Neural crest cell (in vitro differentiated cells): ENCODE measurements at places on chromosomes 12 and 14.

GRCh38 chr14:77180726-77181602 lies 634 bp upstream of the TMEM63C start:
- no peak for DNase-seq

GRCh38 chr14:59086241-59086882 lies 102.1 kb upstream of the DAAM1 start:
- DNase-seq, result no peak

GRCh38 chr14:105495101-105495989 lies 4.3 kb downstream of the TEDC1 start:
- no peak for DNase-seq

- DNase-seq, result no peak
Measured at GRCh38 chr12:94714378-94715114, 64.2 kb upstream of the TMCC3 start.

DNA sequence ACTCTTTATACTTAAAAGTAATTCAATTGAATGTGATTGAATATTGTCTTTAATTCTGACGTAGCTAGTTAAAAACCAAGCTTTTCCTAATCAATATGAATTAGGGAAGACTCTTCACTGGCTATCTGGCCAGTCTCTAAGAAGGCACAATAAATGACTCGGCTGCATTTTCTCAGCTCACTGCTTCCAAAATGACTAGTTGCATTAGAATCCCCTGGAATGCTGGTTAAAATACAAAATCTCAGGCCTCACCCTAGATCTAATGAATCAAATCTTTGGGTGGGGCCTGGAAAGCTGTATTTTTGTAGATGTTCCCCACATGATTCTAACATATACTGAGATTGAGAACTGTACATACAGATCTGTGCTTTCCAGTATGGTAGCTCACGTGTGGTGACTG lies 242.1 kb downstream of the CHST11 start:
- DNase-seq, result no peak

GRCh38 chr14:31937730-31938346 lies 139.3 kb upstream of the ARHGAP5 start:
- no peak for DNase-seq

DNA sequence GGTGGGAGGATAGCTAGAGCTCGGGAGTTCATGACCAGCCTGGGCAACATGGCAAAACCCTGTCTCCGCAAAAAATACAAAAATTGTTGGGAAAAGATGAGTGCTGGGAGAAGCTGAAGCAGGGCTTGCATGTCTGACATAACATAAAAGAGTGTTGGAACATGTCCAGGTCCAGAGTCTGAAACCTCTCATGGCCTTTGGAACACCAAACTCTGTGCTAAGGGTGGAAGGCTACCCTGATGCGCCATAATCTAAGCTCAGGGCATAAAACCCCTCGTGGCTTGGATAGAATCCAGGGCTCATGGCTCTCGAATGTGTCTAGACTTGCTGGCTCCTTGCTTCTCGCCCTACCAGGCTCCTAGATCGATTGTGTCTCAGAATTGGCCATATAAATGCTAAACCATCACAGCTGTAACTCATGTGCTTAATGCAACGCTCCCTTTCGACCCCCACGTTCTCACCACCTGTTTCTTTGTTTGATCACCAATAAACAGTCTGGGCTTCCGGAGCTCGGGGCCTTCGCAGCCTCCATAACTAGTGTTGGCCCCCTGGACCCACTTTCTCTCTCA lies 6.7 kb upstream of the CLEC7A start:
- DNase-seq, result no peak

DNA sequence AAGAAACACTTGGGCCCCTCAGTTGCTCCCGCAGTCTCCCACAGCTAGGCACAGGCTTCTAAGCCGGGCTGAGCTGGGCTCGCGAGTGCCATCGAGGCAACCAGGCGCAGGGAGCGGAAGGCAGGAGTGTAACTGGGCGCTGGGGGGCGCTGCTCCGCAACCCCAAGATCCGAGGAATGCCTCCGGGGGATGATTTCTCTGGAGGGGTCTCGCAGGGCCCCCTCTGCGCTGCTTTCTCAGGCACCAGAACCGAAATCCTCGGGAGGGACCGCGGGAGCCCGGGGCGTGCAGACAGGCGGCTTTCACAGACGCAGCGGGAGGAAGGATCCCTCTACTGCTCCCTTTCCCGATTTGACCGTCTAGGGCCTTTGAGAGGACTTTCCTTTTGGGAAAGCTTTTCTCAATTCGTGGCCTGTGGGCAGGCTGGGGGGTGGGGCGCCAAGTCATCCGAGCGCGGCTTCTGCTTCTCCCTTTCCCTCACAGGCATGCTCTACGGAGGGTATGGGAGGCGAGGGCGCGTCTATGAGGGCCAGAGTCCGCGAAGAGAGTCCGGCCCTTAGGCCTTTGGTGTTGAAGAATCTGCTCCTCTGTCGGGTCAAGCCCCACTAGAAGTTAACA lies 4.3 kb upstream of the NKX2-1 start:
- no peak for DNase-seq

GRCh38 chr14:104103446-104104075 lies 18.1 kb downstream of the ASPG start:
- no peak for DNase-seq

DNA sequence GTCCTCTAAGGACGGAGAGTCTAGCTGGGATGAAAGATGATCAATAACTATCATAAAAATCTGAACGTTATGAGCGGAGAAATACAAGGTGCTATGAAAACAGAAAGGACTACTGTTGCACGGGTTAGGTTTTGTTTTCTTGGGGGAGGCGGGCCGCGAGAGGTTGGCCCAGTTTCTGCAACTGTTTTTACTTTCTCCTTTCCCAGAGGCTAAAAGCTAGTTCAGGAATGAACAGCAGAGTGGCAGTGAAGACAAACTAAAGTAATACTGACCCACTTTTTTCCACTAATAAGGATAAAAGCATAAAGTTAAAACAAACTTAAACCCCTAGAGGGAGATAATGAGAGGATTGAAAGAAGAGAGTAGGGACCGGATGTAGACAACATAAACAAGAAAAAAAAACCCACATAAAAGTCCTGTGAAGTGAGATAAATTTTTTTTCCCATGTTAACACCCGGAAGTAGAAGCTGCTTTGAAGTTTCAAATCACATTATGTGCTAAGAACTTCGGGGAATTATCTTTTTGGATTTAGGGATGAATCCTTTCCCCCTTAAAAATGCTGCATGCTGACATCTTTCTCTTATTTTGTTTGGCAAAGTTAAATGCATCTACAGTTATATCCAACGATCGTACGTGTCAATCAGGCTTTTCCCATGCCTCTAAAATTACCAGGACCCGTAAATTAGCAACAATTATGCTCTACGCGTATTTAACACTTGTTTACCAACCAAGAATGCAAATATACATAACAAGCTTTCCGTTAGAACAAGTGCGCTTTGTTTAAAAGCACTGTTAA lies 1.0 kb upstream of the CDK17 start:
- no peak for DNase-seq

DNA sequence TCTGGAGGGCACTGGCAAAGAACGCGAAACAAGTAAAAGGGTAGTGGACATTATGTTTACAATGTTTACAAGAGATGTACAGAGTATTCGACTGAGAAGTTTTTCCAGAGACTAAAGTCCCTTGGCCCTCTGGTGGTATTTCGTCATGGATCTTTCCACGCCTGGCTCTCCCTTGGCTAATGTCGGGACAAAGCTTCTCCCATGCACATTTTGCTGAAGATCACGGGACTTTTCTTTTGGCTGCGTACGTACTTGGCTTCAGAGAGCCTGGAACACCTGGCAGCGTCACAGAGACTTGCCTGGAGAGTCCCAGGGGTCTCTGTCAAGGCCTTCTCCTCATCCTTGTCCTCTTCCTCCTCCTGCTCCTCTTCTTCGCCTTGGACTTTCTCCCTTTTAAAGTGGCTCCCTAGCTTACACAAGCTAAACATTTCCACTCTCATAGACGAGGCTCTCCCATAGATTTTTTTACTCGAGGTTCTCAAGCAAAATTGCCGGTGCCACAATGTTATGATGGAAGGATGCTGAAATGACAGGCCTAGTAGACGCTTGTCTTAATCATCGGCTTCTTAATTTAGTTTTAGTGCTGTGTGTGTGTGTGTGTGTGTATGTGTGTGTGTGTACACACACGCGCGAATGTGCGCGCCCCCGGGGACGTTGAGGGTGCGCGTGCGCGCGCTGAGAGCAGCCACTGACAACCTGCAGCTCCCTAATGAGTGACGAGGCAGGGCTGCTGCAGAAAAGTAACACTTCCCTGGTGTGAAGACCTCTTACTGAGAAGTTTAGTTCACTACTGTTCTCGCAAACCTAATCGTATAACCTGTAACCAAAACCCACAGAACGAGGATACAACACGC lies 4.9 kb upstream of the FOXG1 start:
- DNase-seq, result no peak

- DNase-seq, result no peak
Measured at GRCh38 chr14:82385048-82385447, 851.4 kb upstream of the SEL1L start.

- no peak for DNase-seq
Measured at GRCh38 chr12:75784591-75784990, 247.0 kb downstream of the PHLDA1 start.

- DNase-seq, result no peak
Measured at GRCh38 chr12:87383680-87384079, 645.5 kb downstream of the C12orf50 start.

- DNase-seq, result no peak
Measured at GRCh38 chr12:107447336-107447735, 238.3 kb upstream of the PWP1 start.

DNA sequence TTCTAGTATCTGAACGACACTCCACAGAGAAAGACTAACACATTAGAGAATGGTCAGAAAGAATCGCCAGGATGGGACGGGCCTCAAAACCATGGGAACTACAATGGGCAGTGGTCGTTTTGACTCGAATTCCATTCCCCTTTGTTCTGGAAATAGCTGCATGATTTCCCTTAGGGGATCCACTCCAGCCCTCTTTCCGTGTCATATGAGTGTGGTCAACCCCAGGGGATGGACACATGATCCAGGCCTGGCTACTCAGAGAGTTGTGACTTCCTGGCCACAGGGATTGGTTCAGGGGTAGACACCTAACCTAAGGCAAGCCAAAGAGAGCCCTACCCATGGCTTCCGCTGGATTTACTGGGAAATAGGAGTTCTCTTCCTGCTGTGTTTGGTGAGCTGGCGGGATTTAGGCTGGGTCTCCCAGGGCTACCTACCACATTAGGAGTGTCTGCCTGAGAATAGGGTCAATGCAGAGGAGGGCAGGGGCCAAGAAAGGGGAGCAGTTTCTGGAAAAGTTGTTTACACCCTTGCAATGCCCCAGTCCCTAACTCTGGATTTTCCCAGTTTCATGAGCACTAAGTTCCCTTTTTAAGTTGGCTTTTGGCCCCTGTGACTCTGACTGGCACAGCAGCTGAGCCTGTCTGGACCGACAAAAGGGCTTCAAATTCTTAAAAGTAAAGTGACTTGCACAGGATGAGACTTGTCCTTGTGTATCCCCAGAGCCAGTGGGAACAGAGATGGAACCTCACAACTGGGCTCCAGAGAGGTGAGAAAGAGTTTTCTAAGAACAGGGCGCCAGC lies 28.1 kb upstream of the GPATCH2L start:
- DNase-seq, result no peak

- DNase-seq, result no peak
Measured at GRCh38 chr14:81392976-81393643, 7.0 kb downstream of the STON2 start.

DNA sequence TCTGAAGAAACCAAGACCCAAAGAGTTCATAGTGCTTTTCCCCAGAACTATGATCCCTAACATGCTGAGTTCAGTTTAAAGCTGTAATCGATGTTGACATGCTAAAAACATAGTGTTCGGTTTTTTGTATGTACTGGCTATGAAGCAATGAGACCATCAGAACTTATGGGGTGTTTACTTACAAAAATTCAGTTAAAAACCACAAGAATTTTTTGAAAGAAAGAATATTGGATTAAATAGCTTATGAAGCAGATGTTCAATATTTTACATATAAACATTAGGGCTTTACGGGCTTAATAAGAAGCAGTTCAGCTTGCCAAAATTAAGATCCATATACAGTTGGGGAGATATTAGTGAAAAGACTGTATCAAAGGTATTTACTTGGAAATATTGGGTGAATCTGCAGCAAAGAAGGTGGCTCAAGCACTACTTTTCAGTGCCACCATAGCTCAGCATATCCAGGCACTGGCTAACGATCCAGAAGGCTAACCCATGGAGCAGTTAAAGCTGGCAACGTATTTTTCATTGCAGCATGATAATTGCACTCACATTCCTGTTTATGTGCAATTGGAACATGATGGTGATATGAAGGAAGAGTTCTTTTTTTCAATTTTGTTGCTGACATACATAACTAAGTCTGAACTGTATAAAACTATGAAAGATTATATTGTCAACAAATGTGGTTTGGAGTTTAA lies 125.9 kb downstream of the EFCAB11 start:
- DNase-seq, result no peak

GRCh38 chr12:76450690-76451089 lies 102.5 kb upstream of the BBS10 start:
- no peak for DNase-seq

DNA sequence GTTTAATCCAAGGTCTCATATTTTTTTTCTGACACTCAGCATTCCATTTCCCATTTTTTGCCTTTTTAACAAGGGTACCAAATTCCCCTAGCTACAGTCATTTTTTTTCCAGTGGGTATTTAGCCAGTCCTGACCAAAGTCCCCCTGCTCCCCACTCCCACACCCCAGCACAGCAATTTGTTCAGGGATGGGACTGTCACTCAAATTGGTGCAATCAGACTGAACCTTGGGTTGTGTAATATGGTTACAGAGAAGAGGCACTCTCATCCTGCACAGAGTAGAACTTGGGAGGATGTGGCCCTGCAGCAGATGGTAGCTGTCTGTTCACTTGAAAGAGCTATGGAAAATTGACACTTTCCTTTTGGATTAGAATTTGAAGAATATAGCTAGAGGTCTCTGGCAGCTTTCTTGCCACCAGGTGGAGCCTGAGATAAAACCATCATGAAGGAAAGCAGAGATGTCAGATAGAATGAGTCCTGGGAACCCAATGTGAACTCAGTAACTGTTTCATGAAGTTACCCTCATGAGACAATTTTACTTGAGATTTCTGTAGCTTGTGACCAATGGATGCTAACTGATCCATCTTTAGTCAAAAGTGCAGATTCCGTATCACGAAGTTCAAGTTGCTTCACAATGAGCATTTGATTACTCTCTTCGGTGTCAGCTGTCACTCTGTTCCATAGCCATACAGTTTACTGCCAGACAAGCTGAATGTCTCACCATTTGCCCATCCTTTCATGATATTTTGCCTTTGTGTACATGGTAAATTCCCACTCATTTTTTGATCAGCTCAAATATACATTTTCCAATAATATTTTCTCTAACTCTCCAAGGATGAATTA lies 394.0 kb upstream of the SYT1 start:
- DNase-seq, result peak; percentile 18

- DNase-seq, result no peak
Measured at GRCh38 chr12:80121661-80122060, 22.3 kb downstream of the OTOGL start.

- no peak for DNase-seq
Measured at GRCh38 chr12:84757978-84758377, 154.6 kb downstream of the SLC6A15 start.
